SJCRH30 (cell line): ENCODE measurements at places on chromosomes 2 and 18.

DNA sequence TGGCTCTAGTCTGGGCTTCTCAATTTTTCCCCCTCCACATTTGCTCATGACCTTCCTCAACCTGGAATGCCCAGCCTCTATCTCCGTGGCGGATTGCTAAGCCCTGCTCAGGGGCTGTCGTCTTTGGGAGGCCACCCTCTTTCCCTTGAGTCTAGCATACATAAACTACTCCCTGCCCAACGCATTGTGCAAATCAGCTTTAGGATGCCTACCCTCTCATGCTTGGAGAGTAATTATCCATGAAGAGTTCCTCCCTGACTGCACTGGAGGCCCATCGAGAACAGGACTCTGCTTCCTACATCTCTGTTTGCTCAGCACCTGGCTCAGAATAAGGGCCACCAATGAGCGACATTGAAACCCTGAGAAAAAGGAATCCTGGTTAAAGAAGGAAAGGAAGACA, 53.7 kb upstream of the NPAS2 start:
- no peak for DNase-seq

GRCh38 chr2:123644053-123644452, 381.0 kb upstream of the CNTNAP5 start:
- DNase-seq: no peak

DNA sequence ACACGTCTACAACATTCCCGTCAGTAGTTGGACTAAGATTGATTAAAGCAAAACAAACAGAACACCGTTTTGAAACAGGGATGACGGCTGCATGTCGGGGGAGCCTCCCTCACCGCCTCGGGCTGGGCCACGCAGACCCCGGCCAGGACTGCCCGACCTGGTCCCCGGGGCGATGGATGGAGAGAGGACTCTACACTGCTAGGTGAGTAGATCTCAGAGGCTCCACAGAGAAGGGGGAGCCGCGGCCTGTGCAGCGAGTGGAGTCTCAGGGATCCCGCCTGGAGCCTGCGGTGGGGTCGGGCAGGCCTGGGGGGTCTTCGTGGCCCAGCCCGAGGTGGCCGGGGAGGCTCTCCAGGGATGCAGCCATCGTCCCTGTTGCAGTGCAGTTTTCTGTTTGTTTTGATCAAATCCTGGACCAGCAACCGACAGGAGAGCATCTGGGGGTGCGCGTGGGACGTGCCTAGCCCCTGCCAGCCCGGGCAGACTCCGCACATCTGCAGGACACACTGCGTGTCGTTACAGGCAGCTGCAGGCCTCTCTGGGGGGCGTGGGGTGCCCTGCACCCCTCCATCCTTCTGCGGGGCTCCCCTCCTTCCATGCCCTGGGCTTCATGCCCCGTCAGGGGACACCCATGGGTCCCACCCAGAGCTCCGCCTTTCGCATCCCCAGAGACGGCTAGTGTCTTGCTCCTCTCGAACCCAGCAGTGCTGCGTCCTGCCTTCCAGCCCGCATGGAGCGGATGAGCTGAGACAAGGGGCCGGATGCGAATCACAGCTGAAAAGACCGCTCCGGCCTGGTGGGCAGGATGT, 143.6 kb downstream of the RTP5 start:
- no peak for DNase-seq

DNA sequence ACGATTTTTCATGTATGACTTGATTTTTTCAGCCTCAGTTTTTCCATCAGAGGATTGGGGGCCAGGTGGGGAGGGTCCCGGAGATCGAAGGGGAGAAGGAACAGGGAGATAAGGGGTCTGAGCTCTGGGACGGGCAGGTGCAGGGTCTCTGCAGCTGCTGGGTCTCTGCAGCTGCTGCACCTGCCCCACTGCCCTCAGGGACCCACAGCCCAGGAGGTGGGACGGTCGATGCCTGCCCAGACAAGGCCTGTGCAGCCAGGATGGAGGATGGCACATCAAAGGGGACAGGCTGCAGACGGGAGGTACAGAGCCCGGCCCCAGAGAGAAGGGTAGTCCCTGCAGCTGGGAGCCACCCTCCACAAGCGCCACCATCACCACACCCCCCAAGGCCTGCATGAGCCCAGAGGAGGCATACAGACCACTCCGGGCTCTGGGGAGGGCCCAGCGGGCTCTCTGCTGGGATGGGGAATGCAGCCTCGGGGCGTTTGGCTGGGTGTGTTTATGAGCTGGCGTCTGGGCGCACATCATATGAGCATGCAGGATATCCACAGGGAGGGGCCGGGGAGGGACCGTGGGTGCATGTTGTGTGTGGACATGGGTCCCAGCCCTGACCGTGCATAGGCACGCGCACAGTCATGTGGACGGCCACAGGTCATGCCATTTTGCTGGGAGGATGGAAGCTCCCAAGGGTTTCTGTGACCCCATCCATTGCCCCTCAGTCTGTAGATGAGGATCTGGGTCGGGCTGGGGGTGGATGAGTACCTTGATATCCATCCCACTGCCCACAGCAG, 34.9 kb upstream of the GPC1 start:
- no peak for DNase-seq

DNA sequence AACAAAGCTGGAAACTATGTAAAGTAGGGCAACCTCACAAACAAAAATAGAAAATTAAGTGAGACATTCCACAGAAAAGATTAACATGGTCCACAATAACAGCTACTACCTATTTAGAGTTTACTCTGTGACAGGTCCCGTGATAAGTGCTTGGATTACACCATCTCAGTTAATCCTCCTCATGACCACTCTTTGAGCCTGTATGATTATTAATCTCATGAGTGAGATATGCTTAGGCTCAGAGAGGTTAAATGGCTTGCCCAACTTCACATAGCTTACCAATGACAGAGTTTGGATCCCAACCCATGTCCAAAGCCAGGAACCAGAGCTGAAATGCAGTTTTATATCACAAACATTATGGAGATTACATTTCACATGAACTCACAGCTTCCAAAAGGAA, 37.3 kb upstream of the KLF7 start:
- no peak for DNase-seq

DNA sequence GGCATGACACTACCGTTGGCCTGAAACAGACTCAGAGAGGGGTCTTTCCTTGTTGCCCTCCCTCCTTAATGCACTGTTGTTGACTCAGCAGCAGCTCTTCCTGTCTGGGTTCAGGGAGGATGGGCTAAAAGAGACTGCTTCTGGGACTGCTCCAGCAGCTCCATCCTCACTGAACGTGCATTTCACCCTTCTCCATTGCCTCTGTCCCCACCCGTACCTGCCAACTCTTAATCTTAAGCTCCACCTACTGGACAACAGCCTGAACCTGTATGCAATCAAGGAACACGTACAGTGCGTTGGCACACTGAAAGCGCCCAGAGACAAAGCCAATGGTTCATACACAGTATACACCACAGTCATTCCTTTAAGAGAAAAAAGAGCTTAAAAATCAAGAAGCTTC, 230.8 kb upstream of the RAB6C start:
- DNase-seq: peak; percentile 20

DNA sequence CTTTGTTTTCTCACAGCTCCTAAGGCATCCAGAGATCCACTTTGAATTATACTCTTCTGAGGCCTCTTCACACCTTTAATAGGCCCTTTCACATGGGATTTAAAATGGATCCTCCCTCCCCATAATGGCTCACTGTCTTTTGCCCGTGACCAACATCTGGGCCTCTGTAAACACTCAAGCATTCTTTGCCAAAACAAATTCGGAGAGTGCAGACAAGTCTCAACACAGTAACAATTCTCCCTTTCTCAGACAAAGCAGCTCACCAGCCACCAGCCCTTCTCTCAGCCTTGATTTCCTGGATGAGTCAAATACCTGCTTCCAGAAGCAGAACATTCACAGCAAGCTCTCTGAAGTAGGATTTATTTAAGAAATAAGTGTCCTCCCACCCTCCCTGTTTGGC, 14.0 kb upstream of the IMP4 start:
- no peak for DNase-seq

GRCh38 chr2:48589170-48589767, 28.4 kb upstream of the GTF2A1L start:
- peak; percentile 78 for DNase-seq

DNA sequence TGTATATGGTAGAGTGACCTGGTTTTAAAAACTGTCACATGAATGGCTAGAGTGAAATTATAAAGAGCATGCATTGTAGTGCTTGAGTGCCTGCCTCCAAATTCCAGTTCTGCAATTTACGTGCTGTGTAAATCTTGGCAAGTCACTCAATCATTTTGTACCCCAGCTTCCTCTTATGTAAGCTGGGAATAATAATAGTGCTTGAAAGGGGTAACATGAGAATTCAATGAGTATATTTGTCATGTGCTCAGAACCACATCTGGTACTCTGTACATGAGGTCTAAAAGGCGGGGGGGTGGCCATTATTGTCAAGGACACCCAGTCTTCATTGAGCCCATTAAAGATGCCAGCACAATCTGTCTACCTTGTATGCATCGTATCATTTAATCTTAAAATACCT, 214.8 kb downstream of the MC4R start:
- DNase-seq: no peak

GRCh38 chr2:100773538-100773937, 46.4 kb upstream of the NPAS2 start:
- no peak for DNase-seq

- DNase-seq: no peak
Measured at GRCh38 chr2:145807968-145808367, 1288.0 kb upstream of the ZEB2 start.

DNA sequence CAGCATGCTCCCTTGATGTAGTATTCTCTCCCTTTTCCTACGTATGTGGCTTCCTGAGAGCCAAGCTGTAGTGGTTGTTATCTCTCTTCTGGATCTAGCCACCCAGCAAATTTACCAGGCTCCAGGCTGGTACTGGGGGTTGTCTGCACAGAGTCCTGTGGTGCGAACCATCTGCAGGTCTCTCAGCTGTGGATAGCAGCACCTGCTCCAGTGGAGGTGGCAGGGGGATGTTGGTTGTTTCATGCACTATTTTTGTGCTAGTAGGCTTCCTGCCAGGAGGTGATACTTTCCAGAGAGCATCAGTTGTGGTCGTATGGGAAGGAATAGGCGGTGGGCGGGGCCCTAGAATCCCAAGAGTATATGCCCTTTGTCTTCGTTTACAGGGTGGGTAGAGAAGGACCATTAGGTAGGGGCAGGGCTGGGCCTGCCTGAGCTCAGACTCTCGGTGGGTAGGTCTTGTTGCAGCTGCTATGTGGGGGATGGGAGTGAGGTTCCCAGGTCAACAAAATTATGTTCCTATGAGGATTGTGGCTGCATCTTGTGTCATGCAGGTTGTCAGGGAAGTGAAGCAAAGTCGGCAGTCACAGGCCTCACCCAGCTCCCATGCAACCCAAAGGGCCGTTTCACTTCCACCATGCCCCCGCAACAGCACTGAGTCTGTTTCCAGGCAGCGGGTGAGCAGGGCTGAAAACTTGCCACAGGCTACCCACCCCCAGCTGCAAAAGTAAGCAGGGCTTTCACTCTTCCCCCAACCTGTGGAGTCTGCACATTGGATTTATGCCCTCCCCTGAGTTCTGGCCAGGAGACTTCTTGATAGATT, 1139.5 kb downstream of the BCL11A start:
- DNase-seq: no peak

GRCh38 chr2:48362515-48362914, 167.4 kb upstream of the STON1 start:
- no peak for DNase-seq

- no peak for DNase-seq
Measured at GRCh38 chr2:220775856-220776488, 796.1 kb downstream of the EPHA4 start.

- DNase-seq: no peak
Measured at GRCh38 chr18:35624146-35624545, 42.6 kb downstream of the GALNT1 start.

GRCh38 chr2:142944721-142945120, 67.3 kb downstream of the KYNU start:
- no peak for DNase-seq

DNA sequence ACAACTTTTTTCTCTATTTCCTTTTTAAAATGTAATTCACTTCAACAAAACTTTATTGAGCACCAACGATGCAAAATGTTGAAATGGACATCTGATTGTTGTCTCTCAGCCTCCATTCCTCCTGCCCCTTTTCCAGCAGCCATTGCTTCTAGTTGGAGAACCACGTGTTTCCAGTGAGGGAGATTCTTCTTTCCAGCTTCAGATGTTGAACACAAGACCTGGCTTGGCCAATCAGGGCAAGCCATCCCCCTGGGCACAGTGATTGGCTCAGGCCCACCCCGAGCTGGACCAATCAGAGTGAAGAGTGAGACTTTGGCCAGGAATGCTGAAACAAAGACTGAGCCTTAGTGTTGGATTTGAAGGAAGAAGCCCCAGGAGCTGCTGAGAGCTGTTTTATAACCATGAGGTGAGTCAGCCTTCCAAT, 59.0 kb downstream of the E2F6 start:
- peak; percentile 77 for DNase-seq

- no peak for DNase-seq
Measured at GRCh38 chr2:170736628-170737027, 21.5 kb downstream of the SP5 start.

GRCh38 chr2:191115804-191116203, 35.0 kb downstream of the STAT4 start:
- no peak for DNase-seq

- DNase-seq: no peak
Measured at GRCh38 chr2:117775703-117776219, 38.7 kb upstream of the DDX18 start.

DNA sequence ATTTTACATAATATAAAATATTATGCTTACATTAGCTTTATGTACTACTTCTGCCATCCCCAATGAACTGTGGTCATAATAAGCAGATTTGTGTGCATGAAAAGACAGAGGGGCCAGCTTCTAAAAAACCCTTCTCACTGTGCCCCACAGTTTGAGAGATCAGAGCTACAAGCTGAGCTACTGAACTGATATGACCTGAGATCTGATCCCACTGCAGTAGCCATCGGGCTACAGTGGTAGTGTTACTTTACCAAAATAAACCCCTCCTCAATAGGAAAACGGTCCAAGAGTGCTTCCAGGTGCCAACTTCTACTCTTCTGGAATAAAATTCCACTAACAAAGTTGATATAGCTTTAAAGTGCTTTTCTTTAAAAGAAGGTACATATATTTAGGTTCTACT, 43.1 kb downstream of the IKZF2 start:
- no peak for DNase-seq

GRCh38 chr2:46831869-46832265, 83.7 kb downstream of the MCFD2 start:
- DNase-seq: no peak

GRCh38 chr18:72762515-72763122, 105.2 kb downstream of the NETO1 start:
- no peak for DNase-seq
